Iris pigment epithelial cell (primary cell): ENCODE measurements at places on chromosomes 7 and 10.
A peak's percentile ranks its signal among the peaks of the same experiment; 100 is the strongest.

- DNase-seq: no peak
Observed at GRCh38 chr10:96152437-96152836, 22.3 kb downstream of the ZNF518A start.

DNA sequence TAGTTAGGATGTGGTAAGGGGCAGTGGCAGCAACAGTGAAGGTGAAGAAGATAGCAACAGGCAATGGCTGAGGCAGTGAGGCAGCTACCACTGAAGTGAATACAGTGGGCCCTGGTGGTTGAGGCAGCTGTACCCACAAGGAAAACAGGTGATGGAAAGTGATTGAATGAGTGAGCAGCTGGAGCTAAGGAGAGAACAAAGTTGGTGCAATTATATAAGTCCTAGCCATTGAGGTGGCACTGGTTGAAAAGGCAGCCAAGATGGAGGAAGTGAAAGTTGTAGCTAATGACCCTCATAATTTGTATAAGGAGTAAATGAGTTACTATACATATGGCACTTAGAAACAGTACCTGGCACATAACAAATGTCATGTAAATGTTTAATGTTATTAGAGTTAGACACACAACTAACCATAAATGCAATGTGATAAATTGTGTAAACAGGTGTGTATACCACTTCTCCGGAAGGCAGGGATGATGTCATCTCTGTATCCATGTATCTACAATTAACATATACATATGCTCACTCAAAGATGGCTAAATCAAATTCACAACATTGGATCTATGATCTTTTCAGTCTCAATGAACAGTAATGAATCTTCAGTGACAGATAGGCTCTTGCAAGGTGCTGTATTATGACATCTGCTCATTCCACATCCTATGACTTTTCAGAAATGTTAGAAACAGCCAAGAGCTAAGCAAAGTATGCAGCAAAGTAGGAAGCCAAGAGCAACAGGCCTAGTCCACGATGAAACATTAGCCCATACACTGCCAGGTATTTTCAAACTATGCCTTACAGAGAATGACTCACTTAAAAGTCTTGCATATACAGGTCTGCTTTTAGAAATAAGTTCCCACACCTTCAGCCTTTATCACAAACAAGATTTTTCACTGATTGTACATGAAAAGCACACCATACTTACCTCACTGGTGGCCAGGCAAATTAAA, 10.7 kb downstream of the XPNPEP1 start:
- peak; percentile 90 for DNase-seq

- DNase-seq: peak; percentile 18
Observed at GRCh38 chr10:63093227-63093626, 39.9 kb upstream of the NRBF2 start.

DNA sequence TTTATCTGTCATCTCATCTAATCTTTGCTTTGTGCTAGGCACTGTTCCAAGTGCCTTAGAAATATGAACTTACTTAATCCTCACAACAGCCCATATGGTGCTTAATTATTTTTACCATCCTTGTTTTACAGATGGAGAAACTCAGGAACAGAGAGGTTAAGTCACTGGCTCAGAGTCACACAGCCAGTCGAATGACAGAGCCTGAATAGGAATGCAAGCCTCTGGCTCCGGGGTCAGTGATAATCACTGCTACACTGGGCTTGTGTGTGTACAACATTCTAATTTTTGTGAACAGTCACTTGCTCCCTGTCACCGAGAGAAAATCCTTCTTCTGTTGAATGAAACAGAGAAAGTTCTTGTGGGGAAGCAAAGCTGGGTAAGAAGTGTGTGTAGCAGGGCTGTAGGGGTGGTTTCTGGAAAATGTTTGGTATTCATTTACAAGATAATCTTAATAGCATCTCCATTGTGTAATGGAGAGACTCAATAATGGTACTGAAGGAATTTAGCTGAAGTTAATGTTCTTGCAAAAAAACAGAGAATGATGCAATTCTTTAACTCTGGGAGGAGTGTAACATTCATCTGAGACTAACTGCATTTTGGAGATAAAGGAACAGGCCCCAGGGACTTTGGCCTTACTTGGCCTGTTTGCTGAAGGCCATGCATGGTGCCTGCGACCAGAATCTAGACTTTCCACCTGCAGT, 290.6 kb downstream of the FRMD4A start:
- peak; percentile 87 for DNase-seq

GRCh38 chr10:86152911-86153310, 213.7 kb downstream of the GRID1 start:
- DNase-seq: no peak

DNA sequence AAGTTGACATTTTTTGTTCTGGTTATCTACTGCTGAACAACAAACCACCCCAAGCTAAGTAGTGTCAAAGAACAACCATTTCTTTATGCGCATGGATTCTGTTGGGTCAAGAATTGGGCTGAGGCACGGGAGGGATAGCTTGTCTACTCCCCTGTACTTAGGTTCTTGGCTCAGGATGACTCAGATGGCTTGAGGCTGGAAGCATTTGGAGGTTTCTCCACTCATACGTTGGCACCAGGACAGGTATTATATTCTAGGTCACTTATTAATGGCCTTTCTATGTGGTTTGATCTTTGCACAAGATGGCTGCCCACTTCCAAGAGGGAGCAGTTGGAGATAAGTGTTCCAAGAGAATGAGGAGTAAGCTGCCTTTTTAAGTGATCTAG, 11.8 kb upstream of the TFAM start:
- peak; percentile 13 for DNase-seq

DNA sequence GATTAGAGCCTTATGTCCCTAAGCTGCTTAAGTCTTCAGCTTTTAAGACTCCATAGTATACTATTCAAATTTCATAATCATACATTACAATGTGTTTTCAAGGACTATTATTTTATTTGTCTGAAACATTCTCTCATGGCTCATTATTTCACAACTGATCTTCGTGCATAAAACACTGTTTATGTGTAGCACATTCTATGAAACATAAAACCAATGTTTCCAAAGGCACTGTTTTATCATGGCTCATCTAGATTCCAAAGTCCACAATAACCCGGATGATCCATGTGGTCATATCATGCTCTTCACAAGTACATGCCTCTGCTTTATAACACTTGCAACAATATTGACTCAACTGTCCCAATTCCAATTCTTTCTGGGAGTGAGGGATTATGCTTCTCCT, 806.1 kb downstream of the TNS3 start:
- peak; percentile 90 for DNase-seq

DNA sequence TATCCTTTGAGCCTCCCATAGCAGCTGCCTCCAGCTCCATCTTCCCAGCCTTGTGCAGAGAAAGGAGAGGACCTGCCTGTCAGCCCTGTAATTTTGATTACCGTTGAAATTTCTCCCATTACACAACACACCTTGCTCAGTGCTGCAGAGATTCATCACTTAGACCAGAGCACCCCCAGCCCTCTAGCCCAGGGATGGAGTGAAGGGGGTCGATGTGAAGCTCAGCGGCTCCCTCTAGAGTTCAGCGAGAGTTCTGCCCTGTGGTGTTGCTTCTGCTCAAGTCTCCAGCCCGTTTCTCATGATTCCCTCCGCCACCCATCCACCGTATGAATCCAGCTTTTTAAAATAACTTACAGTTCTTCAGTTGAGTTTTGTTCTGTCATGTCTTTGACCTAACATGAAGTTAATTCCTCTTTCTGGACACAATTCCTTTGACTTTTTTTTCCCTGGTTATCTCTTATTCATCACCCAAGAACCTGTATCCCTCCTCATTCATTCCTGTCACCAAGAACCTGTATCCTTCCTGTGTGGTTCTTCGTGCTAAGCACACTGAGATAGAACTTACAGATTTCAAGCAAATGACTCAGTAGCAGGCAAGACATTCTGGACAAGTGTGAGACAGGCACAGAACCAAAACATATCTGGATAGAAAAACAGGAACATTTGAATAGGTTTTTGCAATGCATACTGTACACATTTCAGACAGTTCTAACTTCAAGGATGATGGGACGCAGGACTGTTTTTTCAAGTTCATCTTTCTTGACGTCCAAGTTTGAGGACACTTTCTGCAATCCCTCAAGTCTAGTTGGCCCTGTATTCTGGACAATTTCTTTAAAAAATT, 35.0 kb upstream of the ZNF32 start:
- DNase-seq: peak; percentile 11

GRCh38 chr10:95214793-95215192, 20.8 kb downstream of the ACSM6 start:
- peak; percentile 53 for DNase-seq

DNA sequence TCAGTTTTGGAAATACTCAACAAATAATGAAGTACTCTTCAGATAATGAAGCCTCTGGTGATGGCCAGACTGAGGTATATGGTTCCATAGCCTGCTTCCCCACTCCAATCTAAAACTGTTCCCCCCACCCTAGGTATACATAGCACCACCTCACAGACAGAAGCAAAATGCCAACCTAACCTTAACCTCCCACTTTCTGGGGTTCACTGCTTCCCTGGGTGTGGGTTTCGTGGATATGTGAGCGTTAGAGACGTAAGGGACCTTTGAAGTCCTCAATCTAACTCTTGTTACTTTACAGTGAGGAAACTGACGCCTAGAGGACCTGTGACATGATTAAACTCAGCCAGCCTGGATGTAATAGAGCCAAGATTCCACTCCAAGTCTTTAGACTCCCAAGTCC, 1.4 kb downstream of the RHBDD2 start:
- no peak for DNase-seq

GRCh38 chr7:27156916-27157701, 634 bp upstream of the HOXA7 start:
- no peak for DNase-seq

DNA sequence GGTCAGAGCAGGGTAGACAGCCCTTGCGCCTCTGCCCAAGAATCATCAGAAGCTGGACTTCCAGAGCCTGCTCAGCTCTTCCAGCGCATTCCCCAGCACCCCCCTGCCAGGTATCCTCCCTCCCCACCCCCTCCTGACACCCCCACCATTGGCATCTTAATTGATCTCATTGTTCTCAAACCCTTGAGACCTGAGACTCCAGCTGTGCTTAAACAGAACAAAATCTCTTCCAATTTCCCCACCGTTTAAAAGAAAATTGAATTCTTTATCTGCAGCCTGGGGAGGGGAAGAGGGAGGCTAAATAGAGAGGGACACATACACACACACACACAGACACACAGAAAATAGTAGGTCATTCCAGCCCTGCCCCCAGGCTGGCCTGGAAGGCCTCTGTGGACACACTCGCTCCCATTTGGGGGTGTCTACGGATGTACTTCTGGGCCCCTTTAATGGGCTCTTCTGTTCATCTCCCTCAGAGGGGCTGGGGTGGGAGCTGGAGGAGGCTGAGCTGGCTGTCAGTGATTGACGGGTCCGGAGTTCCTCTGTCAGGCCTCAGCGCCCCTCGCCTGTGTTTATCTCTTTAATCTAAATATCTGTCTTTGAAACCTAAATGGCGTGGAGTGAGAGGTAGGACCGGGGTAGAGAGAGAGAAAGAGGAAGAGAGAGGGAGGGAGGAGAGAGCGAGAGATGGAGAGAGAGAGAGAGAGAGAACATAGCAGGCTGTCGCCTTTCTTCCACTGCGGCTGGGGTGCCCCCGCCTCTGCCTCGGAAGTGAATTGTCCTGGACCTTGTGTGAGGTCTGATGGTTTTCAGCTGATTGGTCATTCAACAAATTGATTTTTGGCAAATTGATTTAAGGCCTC, 61.7 kb downstream of the C10orf105 start:
- no peak for DNase-seq

- no peak for DNase-seq
Observed at GRCh38 chr7:155603858-155604503, 40.5 kb upstream of the RBM33 start.

- peak; percentile 17 for DNase-seq
Observed at GRCh38 chr7:39969431-39969830, 19.4 kb downstream of the CDK13 start.

GRCh38 chr10:15681076-15681475, 38.6 kb downstream of the ITGA8 start:
- no peak for DNase-seq

- no peak for DNase-seq
Observed at GRCh38 chr10:3000048-3000447, 67.3 kb upstream of the PFKP start.

GRCh38 chr10:29157321-29157720, 131.5 kb upstream of the LYZL1 start:
- no peak for DNase-seq

DNA sequence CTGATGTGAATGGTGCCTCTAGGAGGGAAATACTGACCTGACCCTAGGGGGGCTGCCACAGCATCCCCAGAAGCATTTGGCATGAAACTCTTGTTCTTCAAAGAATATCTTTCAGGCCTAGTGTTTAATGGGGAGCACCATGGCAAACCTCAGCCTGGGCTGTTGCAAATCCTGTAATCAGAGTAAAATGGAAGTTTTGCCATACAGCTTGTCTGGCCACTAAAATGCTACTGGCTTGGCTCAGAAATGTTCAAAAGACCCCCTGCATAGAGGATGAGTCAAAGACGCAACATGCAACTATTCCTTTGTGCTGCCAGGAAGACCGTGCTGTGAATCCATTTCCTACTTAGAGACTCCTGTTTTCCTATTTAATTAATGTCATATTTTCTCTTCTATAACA, 26.7 kb downstream of the HECW1 start:
- peak; percentile 63 for DNase-seq

DNA sequence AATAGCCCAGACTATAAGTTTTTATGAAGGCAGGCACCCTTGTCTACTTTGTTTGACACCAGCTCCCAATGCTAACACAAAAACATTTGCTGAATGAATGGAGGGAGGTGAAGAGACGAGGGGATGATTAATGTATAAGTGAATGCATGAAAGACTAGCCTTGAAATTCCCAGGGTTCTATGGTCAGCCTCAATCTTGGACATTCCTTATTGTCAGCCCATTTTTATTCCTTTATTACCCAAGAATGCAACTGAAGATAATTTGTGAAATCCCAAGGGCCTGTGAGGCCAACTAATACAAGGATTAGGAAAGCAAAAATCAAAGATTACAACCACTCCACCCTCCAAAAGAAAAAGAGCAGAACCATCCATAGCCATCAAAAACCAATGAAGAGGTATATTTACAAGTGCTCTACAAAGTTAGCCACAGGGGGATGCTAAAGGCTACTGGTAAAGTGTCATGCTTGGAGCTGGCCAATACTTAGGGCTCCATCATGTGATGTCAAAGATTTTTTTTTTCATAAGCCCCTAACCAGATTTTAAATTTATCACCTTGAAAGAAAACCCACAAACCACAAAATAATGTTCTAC, 40.0 kb upstream of the ASAH2 start:
- DNase-seq: peak; percentile 34

DNA sequence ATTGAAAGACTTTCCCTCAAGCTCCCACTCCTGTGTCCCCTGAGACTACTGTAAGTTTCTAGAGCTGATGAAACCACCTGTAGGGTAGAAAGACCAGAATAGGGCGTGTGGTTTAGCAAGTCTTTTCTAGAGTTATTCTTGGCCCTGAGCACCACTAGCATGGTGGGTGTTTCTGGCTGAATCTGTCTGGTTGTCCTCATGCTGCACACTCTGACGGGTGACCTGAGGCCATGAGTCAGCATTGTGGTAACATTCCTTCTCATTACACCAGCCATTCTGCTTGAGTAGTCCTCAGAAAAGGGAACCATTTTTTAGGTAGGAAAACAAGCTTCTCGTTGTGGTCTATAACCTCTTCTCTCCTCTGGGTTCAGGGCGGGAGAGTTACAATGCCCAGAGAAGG, 250.3 kb downstream of the SNX13 start:
- peak; percentile 96 for DNase-seq

- peak; percentile 49 for DNase-seq
Observed at GRCh38 chr10:120506674-120507073, 49.6 kb downstream of the PLPP4 start.

- DNase-seq: no peak
Observed at GRCh38 chr7:100170101-100170897, 1.9 kb upstream of the GAL3ST4 start.
